Cortex of kidney (tissue), 1 donor: ENCODE measurements at places on chromosomes 5 and 9.

- no peak for DNase-seq
Measured at GRCh38 chr5:62289813-62290212, 16.2 kb upstream of the KIF2A start.

DNA sequence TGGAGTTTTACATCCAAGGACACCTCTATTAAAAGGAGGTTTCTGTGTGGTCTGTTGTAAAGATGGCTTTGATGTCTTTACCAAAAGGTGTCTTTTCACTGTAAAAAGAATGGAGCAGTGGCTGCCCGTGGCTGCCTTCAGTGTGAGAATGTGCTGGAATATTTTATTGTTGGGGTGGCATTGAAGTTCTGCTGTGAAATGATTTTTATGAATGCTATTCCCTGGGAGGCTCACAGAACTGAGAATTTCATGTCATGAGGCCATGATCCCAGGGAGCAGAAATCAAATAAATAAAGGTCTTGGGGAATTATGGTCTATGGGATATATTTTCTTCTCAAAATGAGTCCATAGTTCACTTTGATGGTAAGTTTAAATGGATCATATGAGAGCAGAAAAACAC, 425.2 kb upstream of the ZNF608 start:
- no peak for DNase-seq

DNA sequence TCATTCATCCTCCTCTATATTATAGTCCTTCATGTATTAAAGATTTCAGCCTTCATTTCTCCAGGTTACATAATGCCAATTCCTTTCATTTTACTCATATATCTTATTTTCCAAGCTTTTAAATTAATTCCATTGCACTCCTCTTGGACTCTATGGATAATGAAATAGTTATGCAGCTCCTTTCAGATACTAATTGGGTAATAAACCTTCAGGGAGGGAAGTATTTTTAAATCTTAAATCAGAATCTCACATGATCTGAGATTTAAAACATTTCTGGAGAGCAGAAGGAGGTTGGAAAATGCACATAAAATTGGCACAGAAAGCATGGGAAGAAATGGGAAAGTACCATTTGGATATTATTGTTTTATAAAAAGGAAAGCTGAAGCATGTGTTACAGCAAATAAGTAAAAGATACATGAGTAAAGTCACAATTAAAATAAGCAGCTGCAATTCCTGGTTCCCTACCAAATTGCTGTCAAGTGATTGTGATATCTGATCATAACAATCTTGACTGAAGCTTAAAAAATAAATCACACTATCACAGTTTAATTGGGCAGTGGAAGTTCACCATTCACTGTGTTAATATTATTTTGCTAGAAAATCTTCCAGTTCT, 257.9 kb upstream of the NREP start:
- DNase-seq: no peak

DNA sequence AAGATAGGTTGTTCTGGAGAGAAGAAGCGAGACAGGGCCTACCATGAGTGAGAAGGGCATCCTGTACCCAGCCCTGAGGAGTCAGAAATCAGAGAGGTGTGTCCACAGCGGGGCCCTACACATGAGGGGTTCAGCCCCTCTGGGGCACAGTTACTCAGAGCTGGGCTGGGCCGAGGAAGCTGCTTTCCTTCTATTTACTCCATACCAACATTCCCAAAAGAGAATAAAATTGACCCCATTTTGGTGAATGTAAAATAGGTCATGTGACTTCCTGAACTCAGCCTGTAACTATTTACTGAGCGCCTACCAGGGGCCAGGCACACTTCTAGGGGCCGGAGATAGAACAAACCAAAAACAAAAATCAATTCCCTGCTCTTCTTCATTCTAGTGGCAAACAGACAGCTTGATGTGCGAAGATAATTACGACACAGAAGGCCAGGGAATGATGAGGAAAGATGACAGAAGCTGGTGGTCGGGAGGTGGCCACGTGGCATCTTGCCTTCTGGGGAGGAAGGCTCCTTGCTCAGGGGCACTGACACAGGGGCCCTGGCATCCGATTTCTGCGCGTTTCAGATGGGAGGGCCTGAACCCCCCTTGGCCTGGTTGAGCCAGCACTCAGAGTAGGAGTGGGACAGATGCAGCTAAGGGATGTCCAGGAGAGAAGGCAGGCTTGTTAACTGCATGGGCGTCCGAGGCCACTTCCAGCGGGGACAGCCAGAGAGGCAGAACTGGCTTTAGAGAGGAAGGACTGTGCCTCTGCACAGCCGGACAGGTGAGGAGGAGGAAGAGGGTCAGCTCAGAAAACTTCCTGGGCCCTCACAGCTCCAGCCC, 121.8 kb downstream of the NSG2 start:
- DNase-seq: no peak
